ENCODE measurements at places on chromosomes 16 and 17.
A peak's percentile ranks its signal among the peaks of the same experiment; 100 is the strongest.

DNA sequence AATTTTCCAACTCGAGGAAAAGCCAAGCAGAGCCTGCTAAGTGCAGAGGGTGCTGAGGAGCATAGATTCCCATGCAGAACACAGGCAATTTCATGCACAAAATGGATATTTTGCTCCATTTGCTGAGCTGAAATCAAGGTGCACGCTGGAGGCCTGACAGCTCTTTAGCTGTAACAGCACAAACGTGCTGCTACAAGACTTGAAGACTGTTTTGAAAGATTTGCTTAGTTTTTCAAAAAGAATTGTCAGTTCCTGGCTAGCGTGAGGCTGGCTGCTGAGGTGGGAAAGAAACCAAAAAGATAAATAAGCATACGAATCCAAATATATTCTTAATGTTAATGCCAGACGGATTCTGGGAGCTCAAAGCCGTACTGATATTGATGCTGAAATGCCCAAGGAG, 309.0 kb upstream of the MAF start:
- DNase-seq = no peak

DNA sequence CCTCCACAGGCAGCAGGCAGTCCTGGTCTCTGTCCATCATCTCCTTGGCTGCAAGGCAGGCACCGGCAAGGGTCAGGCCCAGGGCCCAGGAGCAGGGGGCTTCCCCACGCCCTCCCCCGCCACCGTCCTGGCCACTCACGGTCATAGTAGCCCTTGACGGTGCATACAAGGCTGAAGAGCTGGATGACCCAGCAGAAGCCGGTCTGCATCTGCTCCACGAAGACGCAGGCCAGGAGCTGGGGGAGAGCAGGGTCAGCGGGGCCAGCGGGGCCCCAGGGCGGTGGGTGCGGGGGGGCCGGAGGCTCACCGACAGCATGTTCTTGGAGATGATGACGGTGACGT, 20.1 kb downstream of the CTU2 start:
- DNase-seq = no peak

DNA sequence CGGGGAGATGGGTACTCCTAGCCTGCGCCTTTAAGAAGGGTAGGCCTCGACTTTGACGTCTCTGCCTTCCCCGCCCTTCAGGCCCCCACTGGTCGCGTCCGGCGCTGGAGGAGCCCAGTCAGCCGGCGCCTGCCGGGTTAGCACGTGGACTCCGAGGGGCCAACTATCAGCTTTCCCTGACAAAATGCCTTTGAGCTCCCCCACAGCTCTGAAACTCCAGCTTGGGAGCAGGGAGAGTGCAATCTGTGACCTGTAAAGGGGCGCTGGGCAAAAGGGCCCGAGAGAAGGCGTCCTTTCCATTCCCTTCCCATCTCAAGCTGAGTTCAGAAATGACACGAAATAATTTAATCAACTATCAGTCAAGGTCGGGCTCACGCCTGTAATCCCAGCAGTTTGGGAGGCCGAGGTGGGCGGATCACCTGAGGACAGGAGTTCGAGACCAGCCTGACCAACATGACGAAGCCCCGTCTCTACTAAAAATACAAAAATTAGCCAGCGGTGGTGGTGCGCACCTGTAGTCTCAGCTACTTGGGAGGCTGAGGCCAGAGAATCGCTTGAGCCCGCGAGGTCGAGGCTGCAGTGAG, 2.3 kb upstream of the SLC25A39 start:
- DNase-seq = peak; percentile 77

- DNase-seq = no peak
Measured at GRCh38 chr16:80968386-80969113, 38.1 kb downstream of the CMC2 start.

- no peak for DNase-seq
Measured at GRCh38 chr16:8572063-8572918, 18.0 kb downstream of the TMEM114 start.

- no peak for DNase-seq
Measured at GRCh38 chr17:12522743-12523183, 142.9 kb upstream of the MYOCD start.

GRCh38 chr17:13292291-13292690, 274.5 kb upstream of the ELAC2 start:
- DNase-seq = no peak

- no peak for DNase-seq
Measured at GRCh38 chr17:43118679-43119615, 6.2 kb downstream of the BRCA1 start.

DNA sequence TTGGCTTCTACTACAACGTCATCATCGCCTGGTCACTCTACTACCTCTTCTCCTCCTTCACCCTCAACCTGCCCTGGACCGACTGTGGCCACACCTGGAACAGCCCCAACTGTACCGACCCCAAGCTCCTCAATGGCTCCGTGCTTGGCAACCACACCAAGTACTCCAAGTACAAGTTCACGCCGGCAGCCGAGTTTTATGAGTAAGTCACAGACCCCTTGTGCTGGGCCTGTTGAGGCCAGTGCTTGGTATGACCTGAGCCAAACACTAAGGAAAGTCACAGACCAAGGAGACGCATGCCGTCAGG, 16.1 kb downstream of the SLC6A2 start:
- no peak for DNase-seq

DNA sequence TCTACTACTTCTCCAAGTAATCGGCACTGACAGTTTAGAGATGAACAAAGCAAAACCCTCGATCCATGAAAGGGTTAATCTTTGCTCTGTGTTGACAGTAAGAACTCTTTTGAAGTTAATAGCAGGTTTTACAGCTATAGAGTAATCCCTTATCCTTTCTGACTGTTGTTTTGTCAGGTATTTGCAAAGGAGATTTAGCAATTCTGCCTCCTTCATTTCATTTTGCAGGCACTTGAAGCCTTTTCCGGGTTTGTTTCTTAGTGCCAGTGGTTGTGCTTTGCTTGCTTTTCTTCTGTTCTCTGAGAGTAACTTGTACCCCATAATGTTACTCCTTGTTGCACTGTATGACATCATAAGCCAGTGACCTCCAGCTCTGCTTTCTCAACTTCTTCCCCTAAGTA, 64.5 kb downstream of the TANGO6 start:
- no peak for DNase-seq

GRCh38 chr16:80731915-80732314, 72.5 kb downstream of the CDYL2 start:
- DNase-seq = no peak

GRCh38 chr17:17545031-17545820, 46.3 kb downstream of the PEMT start:
- DNase-seq = no peak

DNA sequence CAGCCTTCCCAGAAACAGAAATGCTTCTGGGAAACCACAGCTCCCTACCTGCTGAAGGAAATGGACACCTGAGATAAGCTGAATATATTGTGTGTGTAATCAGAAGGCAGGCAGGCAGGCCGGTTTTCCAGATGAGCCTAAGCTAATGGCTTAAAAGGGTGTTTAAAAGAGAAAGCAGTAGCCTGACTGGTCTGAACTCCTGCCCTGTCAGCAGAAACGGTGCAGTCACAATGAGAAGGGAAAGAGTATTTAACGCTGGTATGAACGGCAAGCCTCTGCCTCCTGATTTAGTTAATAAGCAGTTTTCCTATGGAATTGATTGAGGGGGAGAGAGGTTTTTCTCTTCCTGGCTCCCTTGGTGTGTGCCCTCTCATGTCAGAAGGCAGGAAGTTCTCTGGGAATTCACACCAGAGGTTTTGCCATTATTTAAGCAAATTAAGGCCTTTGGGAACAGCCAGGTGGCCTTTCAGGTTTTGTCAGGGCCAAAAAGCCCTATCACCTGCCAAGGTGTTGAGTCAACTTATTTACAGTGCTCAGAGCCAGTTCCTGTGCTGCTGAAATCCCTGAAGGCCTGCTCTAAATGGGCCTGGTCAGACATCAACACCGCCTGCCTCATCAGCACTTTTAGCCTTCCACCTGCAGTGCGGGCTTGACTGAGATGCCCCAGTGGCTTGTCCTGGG, 41.6 kb downstream of the CDH1 start:
- no peak for DNase-seq

DNA sequence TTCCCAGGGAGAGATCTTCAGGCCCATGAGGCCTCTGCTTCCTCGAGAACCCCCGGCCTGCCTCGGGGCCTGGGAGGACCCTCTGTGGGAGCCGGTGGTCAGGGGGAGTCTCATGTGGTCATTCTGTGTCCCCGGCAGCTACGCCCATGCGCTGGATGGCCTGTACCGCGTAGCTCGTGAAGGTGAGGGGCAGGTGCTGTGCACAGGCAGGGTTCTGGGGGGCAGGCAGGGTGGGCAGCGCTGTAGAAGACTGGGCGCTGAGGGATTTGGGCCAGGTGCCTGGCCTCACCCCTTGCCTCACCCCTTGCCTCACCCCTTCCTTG, 4.6 kb downstream of the SLC25A10 start:
- no peak for DNase-seq

DNA sequence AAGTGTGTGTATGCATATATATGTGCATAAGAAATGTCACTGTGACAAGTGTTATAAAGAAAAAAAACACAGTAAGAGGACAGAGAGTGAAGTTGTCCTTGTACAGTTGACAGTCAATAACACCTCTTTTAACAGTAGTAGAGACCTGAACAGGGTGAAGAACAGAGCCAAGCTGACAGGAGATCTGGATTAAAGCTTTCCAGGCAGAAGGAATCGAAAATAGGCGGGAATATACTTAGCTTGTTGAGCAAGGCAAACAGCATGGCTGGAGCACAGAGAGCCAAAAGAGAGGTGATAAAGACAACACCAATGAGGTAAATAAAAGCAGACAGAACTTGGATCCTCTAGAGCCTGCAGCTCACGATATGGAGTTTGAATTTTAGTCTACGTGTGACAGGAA, 64.8 kb downstream of the KANSL1 start:
- DNase-seq = no peak

DNA sequence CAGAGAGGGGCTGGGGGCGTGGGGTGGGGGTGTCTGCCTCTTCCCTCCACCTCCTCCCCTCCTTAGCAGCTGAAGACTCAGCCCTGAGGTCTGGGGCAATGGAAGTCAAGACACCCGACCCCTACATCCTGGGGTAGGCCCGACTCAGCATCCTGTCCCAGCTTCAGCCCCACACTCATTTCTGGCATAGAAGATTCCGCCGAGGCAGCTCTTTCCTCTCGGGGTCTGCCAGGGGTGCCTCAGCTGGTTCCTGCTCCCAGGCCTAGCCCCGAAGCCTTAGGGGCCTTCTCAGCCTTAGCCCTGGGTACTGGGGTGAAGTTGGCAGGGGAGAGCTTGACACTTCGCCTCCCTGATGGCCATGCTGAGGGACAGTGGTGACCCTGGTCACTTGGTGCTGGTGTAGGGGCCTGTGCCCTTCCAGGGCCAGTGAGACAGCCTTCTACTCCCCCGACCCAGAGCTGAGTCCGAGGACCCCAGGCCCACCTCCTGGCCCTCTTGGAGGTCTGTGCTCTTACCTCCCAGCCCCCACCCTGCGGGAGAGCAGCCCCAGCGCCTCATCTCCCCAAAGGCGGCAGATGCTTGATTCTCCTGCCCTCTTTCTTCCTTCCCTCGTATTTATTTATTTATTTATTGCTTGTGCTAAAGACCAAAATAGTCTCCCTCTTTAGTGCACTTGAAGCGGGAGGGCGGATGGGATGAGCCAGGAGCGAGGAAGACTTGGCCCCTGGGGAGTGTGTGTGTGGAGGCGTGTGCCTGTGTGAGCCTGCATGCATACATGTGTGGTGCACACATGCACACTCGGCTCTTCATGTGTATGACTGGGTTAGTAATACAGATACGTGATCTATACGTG, 42.5 kb downstream of the KCNJ12 start:
- DNase-seq = no peak

GRCh38 chr17:10357768-10358167, 15.0 kb downstream of the MYH13 start:
- no peak for DNase-seq

- DNase-seq = no peak
Measured at GRCh38 chr16:50839920-50840729, 98.2 kb downstream of the CYLD start.

Measured in stimulated activated CD8-positive, alpha-beta memory T cell treated with anti-CD3 and anti-CD28 coated beads, Interleukin-15, amount 100 ng/mL, for 24 hours (primary cell).